Endothelial cell (in vitro differentiated cells): ENCODE measurements at places on chromosomes 1 and 21. TPM values are rescaled to one million over a fixed set of nuclear protein-coding genes. Genes with fewer than 3 reads are reported as not detected.

GRCh38 chr1:236552901-236553300 lies 29.1 kb downstream of the LGALS8 start:
- H3K4me1 ChIP-seq, result no peaks in the 10 kb centered on the region
- no peaks in the 10 kb centered on the region for H3K27me3 ChIP-seq
- H3K27ac ChIP-seq, result no peak overlapping the region
- no peak overlapping the region for H3K4me3 ChIP-seq
- DNase-seq, result no peak

- peaks cover 6% of the 10 kb centered on the region for H3K27me3 ChIP-seq
- H3K27ac ChIP-seq, result no peak overlapping the region
- no peak for DNase-seq
- H3K36me3 ChIP-seq, result no peaks in the 10 kb centered on the region
Observed at GRCh38 chr1:21961337-21961736, 15.5 kb upstream of the CELA3B start.

DNA sequence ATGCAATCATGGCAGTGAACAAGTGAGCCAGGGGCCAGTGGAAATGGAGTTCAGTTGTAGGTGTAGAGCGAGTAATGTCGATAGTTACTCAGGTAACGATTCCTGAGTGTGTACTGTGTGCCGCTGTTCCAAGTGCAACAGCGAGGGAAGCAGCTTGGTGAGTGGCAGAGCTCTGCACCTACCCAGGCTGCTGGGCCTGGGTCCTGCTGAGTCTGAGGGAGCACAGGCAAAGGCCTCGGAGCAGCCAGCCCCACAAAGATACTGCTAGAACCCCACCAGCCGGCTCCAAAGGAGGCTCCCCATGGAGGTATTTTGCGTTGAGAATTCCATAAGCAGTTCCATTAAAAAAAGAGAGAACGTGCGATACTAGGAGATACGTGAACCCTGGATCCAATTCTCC lies 23.2 kb downstream of the PARP1 start:
- peaks cover 2% of the 10 kb centered on the region for H3K27me3 ChIP-seq
- no peak overlapping the region for H3K4me3 ChIP-seq
- no peak overlapping the region for H3K27ac ChIP-seq

The ITGB2 gene
- total RNA-seq, result 21.3 TPM

The F13B gene
- total RNA-seq, result not detected

The NUDT4B gene
- not detected for total RNA-seq

DNA sequence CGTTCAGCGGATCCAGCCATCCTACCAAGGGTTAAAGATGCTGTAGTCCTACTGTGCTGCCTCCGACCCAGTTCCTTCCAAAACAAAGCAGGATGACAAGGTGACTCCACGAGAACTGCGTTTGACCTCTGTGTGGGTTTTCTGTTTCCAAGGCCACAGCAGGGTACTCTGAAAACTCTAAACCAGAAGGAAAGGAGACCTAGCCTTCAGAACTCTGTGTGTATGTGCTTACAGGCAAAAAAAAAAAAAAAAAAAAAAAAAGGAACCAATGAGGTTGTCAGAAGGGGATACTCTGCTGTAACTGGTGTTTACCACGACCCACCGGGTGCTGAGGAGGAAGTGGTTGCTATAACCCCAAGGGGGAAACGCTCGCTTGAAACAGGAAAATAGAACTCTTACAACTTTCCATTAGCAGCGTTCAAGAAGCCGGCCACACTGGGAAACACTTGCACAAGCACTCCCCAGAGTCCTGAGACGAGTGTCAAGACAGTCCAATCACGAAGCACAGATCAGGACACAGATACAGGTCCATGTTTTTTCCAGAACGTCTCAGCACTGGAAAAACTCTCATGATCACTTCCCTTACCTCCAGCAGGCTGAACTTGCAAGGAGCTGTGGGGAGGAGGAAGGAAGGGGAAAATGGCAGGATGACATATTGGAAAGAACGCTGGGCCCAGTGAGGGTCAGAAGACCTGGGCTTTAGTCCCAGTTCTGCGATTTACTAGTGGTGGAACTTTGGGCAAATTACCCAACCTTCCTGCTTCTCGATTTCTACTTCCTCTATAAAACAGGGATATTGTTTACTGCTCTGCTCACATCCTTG lies 64.0 kb downstream of the ITPKB start:
- peak overlapping the region; percentile 92 for H3K27ac ChIP-seq
- H3K36me3 ChIP-seq, result peaks cover 10% of the 10 kb centered on the region
- peaks cover 6% of the 10 kb centered on the region for H3K27me3 ChIP-seq
- DNase-seq, result no peak

DNA sequence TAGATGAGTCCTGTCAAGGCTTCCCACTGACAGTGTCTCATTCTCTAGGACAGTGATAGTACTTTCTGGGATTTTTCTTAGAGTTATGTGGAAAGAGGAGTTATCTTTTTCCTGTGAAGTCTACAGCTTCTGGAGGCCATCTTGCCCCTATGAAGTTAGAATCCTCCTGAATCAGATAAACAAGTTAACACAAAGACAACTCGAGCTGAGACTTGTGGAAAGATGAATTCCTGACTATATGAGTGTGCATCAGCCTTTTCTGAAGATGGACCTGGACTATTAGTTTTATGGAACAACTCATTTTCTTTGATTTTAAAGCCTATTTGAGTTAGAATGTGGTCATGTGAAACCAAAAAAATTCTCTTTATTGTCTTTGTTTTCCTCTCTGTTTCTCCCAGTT lies 290.9 kb downstream of the LRRIQ3 start:
- no peak overlapping the region for H3K4me3 ChIP-seq
- H3K27me3 ChIP-seq, result no peaks in the 10 kb centered on the region
- no peak overlapping the region for H3K27ac ChIP-seq
